ENCODE measurements at places on chromosomes 1 and 21.
A peak's percentile ranks its signal among the peaks of the same experiment; 100 is the strongest.

- DNase-seq, result no peak
Measured at GRCh38 chr1:218939095-218939494, 234.6 kb upstream of the LYPLAL1 start.

DNA sequence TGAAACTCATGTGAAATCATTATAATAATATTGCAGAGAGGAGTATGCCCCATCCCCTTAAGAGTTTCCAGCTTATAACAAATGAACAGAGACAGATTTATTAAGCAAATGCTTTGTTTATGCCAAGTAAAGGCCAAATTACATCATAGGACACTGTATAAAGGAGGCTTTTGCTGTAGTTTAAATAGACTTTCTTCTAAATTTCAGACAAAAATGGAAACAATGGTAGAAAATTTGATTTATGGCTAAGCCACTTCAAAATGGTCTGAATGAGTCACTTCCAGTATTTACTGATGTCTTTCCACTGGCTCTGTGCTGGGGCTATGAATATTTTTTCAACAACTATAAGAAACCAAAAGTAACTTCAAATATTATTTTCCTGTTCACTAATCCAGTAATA lies 81.1 kb upstream of the ST6GALNAC5 start:
- DNase-seq, result no peak

DNA sequence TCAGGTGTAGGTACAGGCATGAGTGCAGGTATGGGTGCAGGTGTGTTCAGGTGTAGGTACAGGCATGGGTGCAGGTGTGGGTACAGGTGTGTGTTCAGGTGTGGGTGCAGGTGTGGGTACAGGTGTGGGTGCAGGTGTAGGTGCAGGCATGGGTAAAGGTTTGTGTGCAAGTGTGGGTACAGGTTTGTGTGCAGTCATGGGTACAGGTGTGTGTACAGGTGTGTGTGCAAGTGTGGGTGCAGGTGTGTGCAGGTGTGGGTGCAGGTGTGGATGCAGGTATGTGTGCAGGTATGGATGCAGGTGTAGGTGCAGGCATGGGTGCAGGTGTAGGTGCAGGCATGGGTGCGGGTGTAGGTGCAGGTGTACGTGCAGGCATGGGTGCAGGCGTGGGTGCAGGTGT lies 79.4 kb upstream of the ACTL8 start:
- no peak for DNase-seq

DNA sequence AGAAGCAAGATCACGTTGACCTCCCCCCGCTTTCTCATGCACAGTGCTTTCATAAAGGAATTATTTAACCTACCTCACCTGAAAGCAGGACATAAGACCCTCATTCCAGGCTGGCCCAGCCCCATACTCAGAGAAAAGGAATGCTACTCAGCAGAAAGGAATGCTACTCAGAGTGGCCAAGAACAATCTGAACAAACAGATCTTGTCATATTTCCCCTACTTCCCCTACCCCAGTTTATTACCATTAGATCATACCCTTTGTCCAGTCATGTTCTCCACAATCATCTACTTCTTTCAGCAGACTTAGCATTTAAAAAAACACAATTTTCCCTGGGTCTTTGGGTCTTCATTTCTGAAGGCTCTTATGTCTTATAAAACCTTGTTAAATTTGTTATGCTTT lies 89.8 kb downstream of the SLC16A1 start:
- DNase-seq, result no peak

DNA sequence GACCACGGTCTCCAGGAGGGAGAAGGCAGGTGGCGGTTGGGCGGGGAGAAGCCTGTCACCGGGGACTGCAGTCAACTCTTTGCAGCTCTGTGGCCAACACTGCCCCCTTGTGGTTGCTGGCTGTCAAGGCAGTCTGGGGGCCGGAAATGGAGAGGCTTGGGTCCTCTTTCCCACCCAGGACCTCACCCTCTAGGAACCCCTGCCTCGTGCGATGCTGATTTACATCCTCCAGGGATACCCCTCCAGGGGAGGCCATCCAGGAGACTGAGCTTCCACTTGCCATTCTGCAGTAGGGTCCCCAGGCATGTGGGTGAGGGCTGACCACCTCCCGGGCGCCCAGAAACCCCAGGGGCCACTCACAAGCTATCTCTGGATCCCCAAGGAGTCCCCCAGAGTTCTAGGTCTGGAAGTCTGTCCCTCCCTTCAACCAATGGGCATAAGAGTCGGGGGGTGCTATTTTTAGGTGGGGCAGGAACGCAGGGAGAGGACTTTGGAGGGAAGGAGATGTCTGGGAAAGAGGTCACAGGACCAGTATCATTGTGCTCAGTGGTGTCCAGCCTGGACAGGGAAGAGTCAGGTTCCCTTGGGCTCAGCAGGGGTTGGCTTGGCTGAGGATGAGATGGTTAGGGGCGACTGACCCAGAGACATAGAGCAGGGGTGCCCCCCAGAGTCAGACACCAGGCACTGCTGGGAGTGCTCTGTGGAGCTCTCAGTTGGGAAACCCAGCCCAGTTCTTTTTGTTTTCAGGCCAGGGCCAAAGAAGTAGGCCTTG lies 7.1 kb upstream of the GPR61 start:
- DNase-seq, result peak; percentile 82

- no peak for DNase-seq
Measured at GRCh38 chr1:147264158-147264768, 21.8 kb downstream of the CHD1L start.

DNA sequence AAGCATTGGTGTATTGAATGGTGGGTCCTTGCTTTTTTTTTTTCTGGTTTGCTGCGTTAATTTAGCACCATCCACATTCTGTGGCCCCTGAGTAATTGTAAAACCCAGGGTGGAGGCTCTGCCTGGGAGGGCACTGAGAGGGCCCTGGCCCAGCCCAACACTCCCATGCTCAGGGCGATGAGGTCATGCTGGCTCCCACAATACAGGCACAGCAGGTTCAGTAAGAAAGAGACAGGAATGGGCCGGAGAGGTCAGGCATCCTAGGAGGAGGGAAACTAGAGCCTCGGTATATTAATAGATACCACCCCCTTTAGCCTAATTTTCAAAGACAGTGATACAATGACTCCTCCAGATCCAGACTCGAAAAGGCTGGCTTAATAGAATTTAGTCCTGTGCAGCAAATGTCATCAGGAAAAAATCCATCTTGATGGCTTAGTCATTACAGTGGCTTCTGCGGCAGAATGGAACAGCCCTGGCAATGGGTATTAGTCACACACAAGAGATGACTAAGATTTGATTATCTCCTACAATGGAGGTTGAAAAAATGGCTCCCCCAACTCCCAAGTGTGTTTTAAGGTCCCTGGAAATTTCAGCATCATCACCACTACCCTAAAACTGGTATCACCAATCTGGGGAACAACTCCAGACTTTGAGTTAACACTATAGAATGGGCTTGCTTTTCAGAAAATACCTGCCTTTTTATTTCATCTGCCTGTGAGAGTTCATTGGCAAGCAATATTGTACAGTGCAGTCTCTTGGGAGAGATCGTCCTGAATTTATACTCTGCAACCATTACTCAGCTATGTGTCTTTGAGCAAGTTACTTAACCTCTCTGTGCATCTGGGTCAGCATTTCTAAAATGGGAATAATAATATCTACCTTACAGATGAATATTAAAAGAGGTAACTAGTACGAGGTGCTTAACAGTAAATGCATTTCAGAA lies 43.9 kb upstream of the LYST start:
- no peak for DNase-seq

GRCh38 chr1:170097449-170097948 lies 23.0 kb upstream of the KIFAP3 start:
- DNase-seq, result no peak

GRCh38 chr1:164635059-164635802 lies 76.2 kb downstream of the PBX1 start:
- DNase-seq, result no peak

DNA sequence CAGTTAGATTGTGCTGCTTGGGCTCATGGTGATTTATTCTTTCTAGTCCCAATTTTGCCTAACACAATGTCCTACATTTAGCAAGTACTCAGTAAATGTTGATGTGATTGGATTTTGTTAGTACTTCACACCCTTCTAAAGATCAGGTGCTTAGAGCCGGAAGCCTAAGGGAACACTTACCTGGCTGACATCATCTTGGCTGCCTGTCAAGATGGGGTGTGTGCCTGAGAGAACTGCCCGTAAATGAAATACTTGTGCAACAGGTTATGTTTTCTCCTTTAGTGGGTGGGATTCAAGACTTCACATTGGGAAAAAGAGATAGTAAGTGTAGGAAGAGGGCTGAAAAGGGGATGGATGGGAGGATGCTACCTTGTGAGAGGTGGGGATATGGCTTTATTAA lies 75.5 kb upstream of the MACF1 start:
- no peak for DNase-seq

GRCh38 chr1:201409440-201409839 lies 10.3 kb upstream of the LAD1 start:
- DNase-seq, result no peak

GRCh38 chr21:30674312-30674711 lies 31.6 kb downstream of the KRTAP20-3 start:
- DNase-seq, result peak; percentile 58

DNA sequence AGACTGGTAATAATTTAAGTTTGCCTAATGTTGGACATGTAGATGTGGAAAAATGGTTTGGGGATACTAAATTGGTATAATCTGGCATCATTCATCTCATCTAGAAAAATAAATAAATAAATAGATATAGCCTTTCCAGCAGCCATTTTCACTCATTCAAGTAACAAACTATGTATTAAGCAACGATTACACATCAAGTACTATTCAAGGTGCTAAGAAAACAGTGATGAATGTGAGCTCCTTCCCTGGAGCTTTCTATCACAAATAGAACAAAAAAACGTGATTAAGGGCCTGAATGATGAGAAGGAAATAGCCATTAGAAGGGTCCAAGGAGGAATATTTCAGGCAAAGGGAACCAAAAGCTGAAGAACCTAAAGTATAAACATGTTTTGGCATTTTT lies 37.1 kb downstream of the STIL start:
- no peak for DNase-seq

GRCh38 chr1:205170532-205171269 lies 40.8 kb downstream of the DSTYK start:
- no peak for DNase-seq

- DNase-seq, result no peak
Measured at GRCh38 chr1:40332695-40333094, 15.6 kb upstream of the COL9A2 start.

DNA sequence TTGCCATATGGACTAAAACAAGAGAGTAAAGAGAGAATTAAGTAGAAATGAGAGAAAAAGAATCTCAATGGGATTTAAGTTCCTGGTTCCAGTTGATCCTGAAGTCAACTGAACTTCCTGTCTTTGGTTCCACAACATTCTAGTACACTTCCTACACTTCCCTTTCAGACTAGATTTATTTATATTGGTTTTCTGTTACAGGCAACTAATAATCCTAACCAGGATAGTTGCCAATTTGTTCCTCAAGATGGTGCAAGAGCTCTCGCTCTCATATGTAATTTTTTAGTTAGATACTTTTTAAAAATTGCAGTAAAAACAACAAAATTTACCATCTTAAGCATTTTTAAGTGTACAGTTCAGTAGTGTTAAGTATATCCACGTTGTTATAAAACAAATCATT lies 28.8 kb upstream of the TRIM45 start:
- no peak for DNase-seq

DNA sequence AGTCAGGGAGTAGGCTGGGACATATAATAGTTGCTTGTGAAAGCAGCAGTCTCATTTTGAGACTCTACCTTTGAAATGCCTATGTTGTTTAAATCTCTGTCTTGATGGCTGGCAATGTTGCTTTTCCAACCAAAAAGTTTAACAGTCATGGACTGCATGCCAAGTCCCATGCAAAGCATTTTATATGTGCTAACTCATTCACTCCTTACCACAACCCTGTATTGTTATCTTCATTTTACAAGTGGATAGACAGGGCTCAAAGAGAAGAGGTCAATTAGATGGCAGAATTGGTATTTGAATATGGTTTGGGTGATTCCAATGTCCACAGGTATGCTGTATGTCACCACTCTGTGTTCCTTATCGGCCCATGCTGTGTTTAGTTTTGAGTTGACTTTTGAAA lies 331.4 kb upstream of the USP24 start:
- DNase-seq, result no peak

- no peak for DNase-seq
Measured at GRCh38 chr1:39196244-39197215, 8.0 kb upstream of the MACF1 start.

GRCh38 chr1:15837931-15838330 lies 9.6 kb upstream of the SPEN start:
- no peak for DNase-seq

DNA sequence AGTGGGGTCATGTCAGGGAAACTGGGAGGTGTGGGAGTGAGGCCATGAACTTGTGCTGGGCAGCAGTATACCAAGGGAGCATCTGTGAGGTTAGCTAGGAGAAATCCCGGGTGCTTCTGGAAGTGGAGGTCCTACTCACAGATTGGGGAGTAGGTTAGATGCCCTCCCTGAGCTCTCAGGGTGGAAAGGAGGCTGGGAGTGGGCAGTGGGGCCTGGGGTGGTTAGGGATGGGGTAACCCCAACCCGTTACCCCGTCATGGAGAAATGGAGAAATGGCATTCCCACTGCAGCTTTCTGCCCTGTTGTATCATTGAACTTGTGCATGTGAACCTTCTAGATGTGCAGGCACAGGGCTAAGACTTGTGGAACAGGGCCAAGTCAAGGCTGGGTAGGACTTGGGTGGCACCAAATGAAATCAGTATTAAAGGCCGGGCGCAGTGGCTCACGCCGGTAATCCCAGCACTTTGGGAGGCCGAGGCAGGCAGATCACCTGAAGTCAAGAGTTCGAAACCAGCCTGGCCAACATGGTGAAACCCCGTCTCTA lies 27.2 kb downstream of the EXOC8 start:
- no peak for DNase-seq

- DNase-seq, result no peak
Measured at GRCh38 chr1:200625381-200625824, 4.9 kb upstream of the KIF14 start.

- no peak for DNase-seq
Measured at GRCh38 chr1:22611530-22611947, 24.9 kb upstream of the C1QA start.

GRCh38 chr21:43854773-43855633 lies 10.0 kb upstream of the AGPAT3 start:
- no peak for DNase-seq

DNA sequence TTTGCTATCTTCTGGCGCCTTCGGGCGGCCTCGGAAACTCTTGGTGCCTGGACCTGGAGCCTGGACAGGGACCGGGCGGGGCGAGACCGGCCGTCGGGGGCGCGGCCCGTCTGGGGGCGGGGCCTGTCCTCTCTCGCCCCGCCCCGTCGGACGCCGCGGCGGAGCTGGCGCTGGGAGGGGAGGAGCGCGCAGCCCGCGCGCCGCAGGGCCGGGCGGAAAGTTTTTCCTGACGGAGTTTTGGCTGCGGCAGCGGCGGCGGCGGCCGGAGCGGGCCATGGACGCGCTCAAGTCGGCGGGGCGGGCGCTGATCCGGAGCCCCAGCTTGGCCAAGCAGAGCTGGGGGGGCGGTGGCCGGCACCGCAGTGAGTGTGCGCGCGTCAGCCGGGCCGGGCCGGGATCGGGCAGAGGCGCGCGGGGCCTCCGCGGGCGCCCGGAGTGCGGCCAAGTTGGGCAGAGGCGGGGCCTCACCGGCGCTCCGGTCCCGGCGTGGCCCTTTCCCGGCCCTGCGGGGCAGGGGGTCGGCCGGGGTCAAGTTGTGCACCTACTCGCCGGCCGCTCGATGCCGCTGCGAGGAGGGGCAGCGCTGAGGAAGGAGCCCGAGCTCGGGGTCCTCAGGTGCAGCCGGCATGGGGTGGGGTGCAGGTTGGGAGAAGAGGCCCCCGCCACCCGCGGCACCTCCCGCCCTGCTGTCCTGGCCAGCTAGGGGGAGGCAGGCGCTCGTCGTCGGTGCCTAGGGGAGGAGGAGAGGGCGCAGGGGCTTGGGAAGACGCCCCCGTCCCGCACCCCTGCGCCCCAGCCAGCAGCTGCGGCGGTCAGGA lies at the start of gene LDLRAP1:
TSS of gene LDLRAP1 (plus strand) at position 182 of the 818 bp plus-strand sequence. CDS start at position 275, 93 bp downstream.
- DNase-seq, result peak; percentile 25

All from caudate nucleus (tissue), 63 donors.